Hematopoietic multipotent progenitor cell (in vitro differentiated cells): ENCODE measurements at places on chromosomes 3 and 15. TPM values are rescaled to one million over a fixed set of nuclear protein-coding genes. Genes with fewer than 3 reads are reported as not detected.

DNA sequence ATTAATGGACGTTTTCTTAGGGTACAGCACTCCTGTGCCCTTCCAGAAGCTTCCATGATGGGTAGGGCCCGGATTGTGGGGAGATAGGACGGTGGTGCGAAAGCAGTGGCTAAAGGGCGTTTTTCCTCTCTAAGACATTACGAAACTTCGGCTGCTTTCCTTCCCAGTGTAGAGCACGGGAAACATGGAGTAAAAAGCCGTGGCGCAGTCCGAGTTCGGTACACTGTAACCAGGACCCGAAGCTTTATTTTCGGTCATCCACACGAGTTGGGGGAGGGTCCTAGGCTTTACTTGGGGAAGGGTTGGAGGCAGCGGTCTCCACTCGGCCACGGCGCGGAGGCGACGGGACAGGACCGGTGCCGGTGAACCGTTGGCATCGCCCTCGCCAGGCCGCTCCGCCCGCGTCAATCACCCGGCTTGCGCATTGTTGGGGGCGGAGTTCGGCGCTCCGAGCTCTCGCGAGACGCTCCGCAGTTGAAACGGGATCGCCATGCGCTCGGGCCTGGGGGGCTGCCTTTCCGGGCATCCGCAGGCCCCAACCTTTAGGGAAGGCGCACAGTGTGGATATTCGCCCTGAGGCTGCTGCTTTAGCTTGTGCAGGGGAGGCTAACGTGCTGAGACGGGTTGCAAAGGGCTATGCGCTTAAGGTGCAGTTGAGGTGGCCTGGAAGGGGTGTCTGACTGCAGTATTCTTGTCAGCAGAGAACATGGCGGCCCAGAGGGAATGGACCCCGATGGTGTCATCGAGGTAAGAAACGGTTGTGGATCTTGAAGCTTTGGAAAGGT is 546 bp downstream of the EIF4A2 start:
- DNase-seq, result peak; percentile 82

- no peak for DNase-seq
Measured at GRCh38 chr3:192866804-192867203, 50.9 kb downstream of the MB21D2 start.

- DNase-seq, result peak; percentile 5
Measured at GRCh38 chr15:51202783-51203182, 108.1 kb upstream of the TNFAIP8L3 start.

DNA sequence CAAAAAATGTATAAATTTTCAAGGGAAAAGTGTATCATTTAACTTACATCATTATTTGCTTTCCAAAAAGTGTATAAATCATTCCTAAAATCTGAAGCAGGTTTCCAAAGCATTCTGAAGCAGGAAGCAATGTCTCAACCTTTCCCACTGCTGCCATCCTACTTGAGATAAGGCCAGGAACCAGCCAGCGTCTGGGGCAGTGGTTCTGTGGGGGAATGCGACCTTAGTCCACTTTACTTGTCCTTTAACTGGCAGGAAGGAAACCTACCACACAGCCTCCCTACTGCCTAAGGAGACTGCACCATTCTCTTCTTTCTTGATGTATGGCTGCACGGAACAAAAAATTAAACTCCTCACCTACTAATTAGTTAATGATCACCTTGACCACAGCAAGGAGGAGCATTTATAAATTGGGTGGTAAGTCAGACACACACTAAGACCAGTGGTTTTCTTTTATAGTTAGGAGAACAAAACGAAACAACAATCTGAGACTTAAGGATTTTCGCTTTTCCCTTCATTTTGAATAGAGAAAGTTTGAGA is 3.7 kb downstream of the SORD start:
- DNase-seq, result no peak

The IL17RE gene
- 1.9 TPM for total RNA-seq

DNA sequence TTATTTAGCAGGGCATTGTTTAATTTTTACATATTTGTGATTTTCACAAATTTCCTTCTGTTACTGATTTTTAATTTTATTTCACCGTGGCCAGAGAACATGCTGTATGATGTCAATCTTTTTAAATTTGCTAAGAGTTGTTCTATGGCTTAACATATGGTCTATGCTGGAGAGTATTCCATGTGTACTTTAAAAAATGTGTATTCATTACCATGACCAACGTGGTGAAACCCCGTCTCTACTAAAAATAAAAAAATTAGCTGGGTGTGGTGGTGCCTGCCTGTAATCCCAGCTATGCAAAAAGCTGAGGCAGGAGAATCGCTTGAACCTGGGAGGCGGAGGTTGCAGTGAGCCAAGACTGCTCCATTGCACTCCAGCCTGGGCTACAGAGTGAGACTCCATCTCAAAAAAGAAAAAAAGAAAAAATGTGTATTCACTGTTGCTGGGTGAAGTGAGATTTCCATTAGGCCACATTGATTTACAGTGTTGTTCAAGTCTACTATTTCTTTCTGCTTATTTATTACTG is 258.2 kb downstream of the EDEM1 start:
- DNase-seq, result no peak

DNA sequence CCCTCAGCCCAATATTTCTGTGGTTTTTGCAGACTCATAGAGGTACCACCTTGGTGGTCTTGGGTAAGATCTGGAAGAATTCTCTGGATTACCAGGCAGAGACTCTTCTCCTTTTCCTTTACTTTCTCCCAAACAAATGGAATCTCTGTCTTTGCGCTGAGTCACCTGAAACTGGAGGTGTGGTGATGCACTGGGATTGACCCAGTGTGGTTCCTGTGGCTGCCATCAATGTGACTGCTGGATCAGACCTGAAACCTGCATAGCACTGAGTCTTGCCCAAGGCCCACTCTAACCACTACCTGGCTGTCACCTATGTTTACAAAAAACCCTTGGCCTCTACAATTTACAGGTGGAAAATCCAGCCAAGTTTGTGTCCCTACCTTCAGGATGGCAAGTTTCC is 295.3 kb downstream of the RBMS3 start:
- DNase-seq, result no peak

- DNase-seq, result no peak
Measured at GRCh38 chr3:171564748-171565480, 104.7 kb upstream of the TNIK start.

- no peak for DNase-seq
Measured at GRCh38 chr15:83561661-83562060, 92.3 kb upstream of the ADAMTSL3 start.
